Uterus (tissue), 4 donors: ENCODE measurements at places on chromosomes 3 and 15. TPM values are rescaled to one million over a fixed set of nuclear protein-coding genes. Genes with fewer than 3 reads are reported as not detected.
A peak's percentile ranks its signal among the peaks of the same experiment; 100 is the strongest.

- H3K27ac ChIP-seq = peak overlapping the region; percentile 81
- no peaks in the 10 kb centered on the region for H3K4me1 ChIP-seq
- peak; percentile 90 for DNase-seq
Measured at GRCh38 chr3:129305592-129306091, 27.0 kb downstream of the HMCES start.

- no peaks in the 10 kb centered on the region for H3K36me3 ChIP-seq
- DNase-seq = no peak
- no peaks in the 10 kb centered on the region for H3K27me3 ChIP-seq
- H3K4me1 ChIP-seq = no peaks in the 10 kb centered on the region
- H3K27ac ChIP-seq = peak overlapping the region; percentile 73
Measured at GRCh38 chr15:29968099-29968894, 114.5 kb upstream of the GOLGA8J start.

GRCh38 chr3:151327571-151328198, 1.7 kb downstream of the P2RY13 start:
- DNase-seq = no peak
- H3K36me3 ChIP-seq = no peaks in the 10 kb centered on the region
- no peak overlapping the region for H3K27ac ChIP-seq
- H3K27me3 ChIP-seq = no peaks in the 10 kb centered on the region
- H3K4me1 ChIP-seq = no peaks in the 10 kb centered on the region
- H3K4me3 ChIP-seq = no peak overlapping the region

DNA sequence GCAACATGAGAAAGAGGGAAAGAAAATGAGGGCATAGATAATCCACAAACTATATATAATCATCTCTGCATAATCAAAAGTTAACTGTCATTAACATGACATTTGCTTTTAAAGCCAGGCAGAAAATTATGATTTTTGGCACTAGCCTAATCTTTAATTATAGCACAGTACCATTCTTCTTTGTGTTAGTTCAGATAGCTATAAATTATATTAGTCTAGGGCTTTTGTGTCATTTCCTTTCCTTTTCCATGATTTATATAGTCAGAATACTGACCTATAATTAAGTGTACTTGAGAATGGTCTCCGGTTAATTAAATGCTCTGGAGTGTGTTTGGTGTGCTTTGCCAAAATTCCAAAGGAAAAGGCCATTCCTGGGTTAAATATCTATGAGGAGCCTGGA, 441.9 kb upstream of the THRB start:
- no peak overlapping the region for H3K4me3 ChIP-seq
- no peaks in the 10 kb centered on the region for H3K4me1 ChIP-seq
- H3K27me3 ChIP-seq = no peaks in the 10 kb centered on the region

GRCh38 chr3:123559040-123559861, 25.6 kb downstream of the HACD2 start:
- no peaks in the 10 kb centered on the region for H3K27me3 ChIP-seq
- no peaks in the 10 kb centered on the region for H3K4me1 ChIP-seq
- no peak overlapping the region for H3K4me3 ChIP-seq
- no peak for DNase-seq

- no peak overlapping the region for H3K27ac ChIP-seq
- no peak overlapping the region for H3K4me3 ChIP-seq
Measured at GRCh38 chr3:188523291-188523690, 369.3 kb downstream of the LPP start.

DNA sequence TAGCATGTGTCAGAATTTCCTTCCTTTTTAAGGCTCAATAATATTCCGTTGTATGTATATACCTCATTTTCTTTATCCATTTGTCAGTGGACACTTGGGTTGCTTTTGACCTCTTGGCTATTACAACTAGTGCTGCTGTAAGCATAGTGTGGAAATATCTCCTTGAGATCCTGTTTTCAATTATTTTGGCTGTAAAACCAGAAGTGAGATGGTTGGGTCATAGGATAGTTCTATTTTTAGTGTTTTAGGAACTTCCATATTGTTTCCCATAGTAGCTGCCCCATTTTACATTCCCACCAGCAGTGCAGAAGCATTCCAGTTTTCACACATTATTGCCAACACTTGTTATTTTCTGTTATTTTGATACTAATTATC, 70.4 kb upstream of the C15orf39 start:
- no peaks in the 10 kb centered on the region for H3K27me3 ChIP-seq
- no peak for DNase-seq
- H3K4me1 ChIP-seq = no peaks in the 10 kb centered on the region
- H3K36me3 ChIP-seq = no peaks in the 10 kb centered on the region
- H3K27ac ChIP-seq = no peak overlapping the region

- H3K27ac ChIP-seq = no peak overlapping the region
- no peak for DNase-seq
- H3K27me3 ChIP-seq = no peaks in the 10 kb centered on the region
- H3K4me1 ChIP-seq = no peaks in the 10 kb centered on the region
Measured at GRCh38 chr3:161822291-161822690, 325.7 kb downstream of the OTOL1 start.

- no peaks in the 10 kb centered on the region for H3K4me1 ChIP-seq
- no peaks in the 10 kb centered on the region for H3K27me3 ChIP-seq
- DNase-seq = no peak
- no peaks in the 10 kb centered on the region for H3K36me3 ChIP-seq
- peak overlapping the region; percentile 69 for H3K27ac ChIP-seq
Measured at GRCh38 chr3:98731720-98732285, 31.3 kb upstream of the ST3GAL6 start.

GRCh38 chr3:62529230-62529629, 155.9 kb upstream of the FEZF2 start:
- H3K4me1 ChIP-seq = no peaks in the 10 kb centered on the region
- no peak overlapping the region for H3K4me3 ChIP-seq
- H3K27me3 ChIP-seq = no peaks in the 10 kb centered on the region
- no peak overlapping the region for H3K27ac ChIP-seq
- H3K36me3 ChIP-seq = no peaks in the 10 kb centered on the region

DNA sequence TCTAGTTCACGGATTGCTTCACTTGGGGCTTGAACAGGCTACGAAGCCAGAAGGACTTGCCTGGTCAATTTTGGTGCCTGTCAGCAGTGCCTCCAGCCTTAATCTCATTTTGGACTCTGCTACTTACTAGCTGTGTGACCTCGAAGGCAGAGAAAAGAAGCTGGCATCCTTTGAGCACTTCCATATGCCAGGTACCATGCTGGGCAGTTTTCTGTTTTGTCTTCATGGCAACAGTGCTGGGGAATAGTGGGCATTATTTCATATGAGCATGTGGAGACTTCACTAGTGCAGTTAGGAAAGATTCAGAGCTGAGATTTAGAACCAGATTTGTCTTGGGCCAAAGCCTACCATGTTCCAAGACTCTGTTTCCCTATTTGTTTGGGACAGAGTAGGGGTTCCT, 92.2 kb downstream of the LRTM1 start:
- H3K36me3 ChIP-seq = no peaks in the 10 kb centered on the region
- H3K27ac ChIP-seq = no peak overlapping the region
- no peaks in the 10 kb centered on the region for H3K27me3 ChIP-seq
- DNase-seq = no peak

The ITIH1 gene
- not detected for total RNA-seq

The UACA gene
- 75.5 TPM for total RNA-seq

The CCDC13 gene
- 1.9 TPM for total RNA-seq

The CILP gene
- total RNA-seq = 22.5 TPM

The PPCDC gene
- 12.5 TPM for total RNA-seq

The SLC6A11 gene
- total RNA-seq = 1.4 TPM
